Vagina (tissue), 2 donors: ENCODE measurements at places on chromosomes 1 and 21. TPM values are rescaled to one million over a fixed set of nuclear protein-coding genes. Genes with fewer than 3 reads are reported as not detected.

DNA sequence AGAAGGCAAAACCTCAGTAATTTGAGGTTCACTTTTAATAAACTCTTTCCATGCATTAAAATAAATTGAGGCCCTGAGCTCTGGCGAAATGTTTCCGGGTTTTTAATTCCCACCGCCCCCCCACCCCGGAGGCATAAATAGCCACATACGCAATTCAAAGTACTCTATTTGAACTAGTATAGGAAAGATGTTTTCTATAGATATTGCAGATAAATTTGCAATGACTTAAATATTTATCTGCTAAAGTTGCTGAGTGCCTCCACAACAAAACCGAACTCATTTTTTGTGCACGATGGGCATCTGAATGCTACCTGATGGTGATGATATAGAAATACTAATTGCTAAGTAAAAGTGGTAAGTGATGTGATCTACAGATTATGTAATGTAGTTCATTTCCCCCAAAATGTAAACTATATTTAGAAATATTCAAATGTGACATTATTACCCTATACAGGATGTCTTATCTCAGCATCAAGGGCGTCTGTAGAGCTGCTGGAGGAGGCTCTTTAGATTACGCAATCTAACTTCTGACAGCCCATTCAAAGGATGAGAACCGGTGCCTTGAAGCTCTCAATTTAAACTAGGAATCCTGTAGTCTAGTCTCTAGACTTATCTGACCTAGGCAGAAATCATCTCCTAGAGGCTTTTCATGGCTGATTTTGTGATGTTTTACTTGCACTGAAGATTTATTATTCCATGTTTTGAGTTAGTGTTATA lies 8.5 kb downstream of the IRF2BP2 start:
- H3K4me3 ChIP-seq: no peak overlapping the region
- H3K36me3 ChIP-seq: peaks cover 7% of the 10 kb centered on the region
- no peak for DNase-seq
- no peaks in the 10 kb centered on the region for H3K27me3 ChIP-seq

The NMNAT1 gene
- total RNA-seq: 7.6 TPM

DNA sequence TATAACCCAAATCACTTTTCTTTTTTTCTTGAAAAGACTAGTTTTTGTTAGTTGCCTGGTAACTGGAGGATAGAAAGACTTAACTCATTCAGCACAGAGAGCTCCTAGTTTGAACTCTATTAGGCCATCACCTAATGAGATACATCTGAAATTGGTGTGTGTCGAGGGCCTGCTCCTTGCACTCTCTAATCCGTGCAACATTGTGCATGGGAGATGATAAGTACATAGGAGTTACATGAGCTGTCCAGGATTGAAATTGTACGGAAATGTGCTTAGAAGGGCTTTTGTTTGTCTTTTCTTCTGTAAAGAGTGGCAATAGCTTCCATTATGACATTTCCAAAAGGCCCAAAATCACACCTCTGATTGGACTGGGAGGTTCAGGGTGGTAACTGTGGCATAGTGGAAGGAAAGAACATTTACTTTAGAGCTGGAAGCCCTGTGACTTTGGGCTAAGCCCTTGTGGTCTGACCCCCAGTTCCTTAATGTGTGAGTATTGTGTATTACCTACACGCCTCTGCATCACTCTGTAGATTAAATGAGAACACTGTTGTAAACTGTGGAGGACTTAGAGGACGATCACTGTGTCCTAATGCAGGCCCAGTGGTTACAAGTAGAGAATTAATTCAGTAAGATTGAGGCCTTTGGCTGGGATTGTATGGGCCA lies 71.2 kb downstream of the FGGY start:
- no peak for DNase-seq
- H3K36me3 ChIP-seq: no peaks in the 10 kb centered on the region
- H3K4me3 ChIP-seq: no peak overlapping the region

The PLA2G2D gene
- total RNA-seq: not detected

DNA sequence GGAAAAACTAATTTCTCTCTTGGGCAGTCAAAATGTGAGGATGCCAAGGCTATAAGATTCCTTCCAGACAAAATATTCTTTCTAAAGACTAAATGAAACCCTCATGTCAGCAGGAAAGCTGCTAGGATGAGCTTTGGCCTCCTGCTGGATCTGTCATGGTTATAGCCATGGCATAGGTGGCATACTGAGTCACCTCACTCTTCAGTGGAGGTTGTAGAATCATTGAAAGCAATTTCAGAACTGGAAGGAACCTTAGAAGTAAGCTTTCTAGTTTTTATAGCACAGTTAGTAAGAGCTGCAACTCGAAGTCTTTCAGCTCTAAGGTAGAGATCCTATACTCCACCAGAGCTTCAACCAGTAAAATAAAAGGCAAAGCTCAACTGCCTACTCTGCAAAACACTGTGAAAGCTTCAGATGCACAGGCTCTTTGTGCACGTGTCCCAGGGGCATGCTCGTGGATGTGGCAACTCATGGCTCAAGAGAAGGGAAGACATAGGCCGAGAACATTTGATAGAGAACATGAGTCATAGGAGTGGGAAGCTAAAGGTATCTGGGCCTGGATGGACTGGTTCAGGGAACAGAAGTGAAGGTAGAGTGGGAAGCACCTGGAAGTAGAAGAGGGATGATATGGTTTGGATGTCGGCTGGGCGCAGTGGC lies 5.8 kb downstream of the AVPR1B start:
- no peak overlapping the region for H3K27ac ChIP-seq
- no peak overlapping the region for H3K4me3 ChIP-seq
- H3K36me3 ChIP-seq: no peaks in the 10 kb centered on the region
- no peaks in the 10 kb centered on the region for H3K4me1 ChIP-seq
- no peak for DNase-seq

DNA sequence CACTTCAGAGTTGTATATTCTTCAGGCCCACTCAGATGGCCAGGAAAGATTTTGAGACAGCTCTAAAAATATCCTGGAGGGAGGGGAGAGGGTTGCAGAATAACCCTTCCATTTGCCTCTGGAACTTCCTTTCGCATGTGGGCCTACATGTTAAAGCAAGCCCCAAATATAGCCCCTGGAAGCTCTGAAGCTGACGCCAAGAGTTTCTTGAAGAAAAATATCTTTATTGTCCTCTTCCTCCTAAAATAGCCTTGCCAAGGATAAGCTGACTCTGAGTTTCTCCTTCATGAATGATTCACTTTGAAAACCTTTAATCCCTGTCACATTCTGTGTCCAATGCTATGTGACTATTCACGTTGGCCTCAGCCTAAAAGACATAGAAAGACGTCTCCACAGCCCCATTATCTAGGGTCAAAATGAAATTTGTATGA lies 6.4 kb downstream of the C1orf116 start:
- H3K4me1 ChIP-seq: peaks cover 48% of the 10 kb centered on the region
- H3K27me3 ChIP-seq: no peaks in the 10 kb centered on the region
- H3K4me3 ChIP-seq: no peak overlapping the region
- DNase-seq: no peak

The EXTL2 gene
- total RNA-seq: 10.1 TPM

DNA sequence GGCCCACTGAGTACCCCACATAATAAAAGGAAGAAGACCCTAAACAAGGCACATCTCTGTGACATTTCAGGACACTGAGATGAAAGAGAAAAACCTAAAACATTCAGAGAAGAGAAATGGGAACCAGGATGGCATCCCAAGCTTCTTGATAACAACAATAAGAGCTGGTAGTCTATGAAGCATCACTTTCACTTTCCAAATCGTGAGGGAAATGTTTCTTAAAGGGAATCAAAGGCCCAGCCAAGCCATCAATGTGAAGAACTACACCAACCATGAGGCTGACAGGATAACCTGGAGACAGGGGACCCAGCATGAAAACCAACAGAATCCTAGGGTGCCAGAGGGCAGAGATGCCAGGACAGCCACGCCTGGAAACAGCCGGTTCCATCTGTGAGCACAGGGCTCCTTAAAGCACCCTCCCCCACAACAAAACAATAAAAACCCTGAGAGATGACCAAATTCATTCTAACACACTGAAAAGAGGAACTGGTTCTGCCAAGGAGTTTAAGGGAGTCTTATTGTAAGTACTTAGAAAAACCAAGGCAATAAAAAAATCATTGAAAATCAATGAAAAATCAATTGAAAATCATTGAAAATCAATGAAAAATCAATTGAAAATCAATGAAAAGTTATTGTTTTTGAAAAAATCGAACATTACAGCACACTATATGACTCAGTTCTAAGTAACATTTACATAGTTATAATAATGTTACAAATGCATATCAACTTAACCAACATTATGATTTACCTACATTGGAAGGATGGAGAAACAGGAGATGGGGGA lies 141.5 kb upstream of the ERG start:
- no peak for DNase-seq
- H3K4me3 ChIP-seq: no peak overlapping the region
- H3K36me3 ChIP-seq: no peaks in the 10 kb centered on the region
- H3K27me3 ChIP-seq: no peaks in the 10 kb centered on the region
- H3K27ac ChIP-seq: no peak overlapping the region
- H3K4me1 ChIP-seq: no peaks in the 10 kb centered on the region

The SPRR2F gene
- 2.5 TPM for total RNA-seq

- no peak for DNase-seq
- H3K27me3 ChIP-seq: no peaks in the 10 kb centered on the region
- no peaks in the 10 kb centered on the region for H3K36me3 ChIP-seq
- no peak overlapping the region for H3K27ac ChIP-seq
- peak overlapping the region; percentile 51 for H3K4me3 ChIP-seq
- peaks cover 32% of the 10 kb centered on the region for H3K4me1 ChIP-seq
These were observed 1.8 kb downstream of the MYCL start for GRCh38 chr1:39899611-39900538.

DNA sequence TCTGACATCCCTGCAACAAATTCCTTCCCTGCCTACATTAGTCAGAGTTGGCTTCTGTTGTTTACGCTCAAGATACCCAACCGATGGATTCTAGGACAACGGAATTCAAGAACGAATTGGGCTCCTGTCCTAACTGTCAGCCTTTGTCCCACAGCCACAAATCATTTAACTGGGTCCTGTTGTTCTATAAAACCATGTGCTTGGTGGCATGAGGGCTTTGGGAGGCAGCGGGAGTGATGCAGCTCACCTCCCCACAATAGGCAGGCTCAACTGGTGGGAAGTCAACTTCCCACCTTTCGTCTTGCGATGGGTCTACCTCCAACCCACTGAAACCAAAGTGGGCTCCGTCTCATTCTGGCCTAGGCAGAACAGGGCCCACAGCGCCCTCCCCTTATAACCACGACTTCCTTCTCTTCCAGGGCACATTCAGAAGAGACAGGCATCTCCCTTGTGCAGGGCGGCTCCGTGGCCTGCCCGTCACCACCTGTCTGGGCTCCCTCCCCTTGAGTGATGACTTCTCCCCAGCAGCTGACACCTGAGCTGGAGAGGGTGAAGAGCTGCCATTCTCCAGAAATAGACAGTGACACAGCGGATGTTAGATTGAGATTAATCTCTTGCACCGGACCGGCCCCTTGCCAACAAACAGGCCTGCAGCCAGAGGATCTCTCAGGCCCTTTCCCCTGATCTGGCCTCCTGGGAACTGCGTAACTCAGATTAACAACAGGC lies 26.5 kb downstream of the LRRC38 start:
- no peak overlapping the region for H3K4me3 ChIP-seq
- H3K27ac ChIP-seq: no peak overlapping the region
- no peaks in the 10 kb centered on the region for H3K27me3 ChIP-seq

DNA sequence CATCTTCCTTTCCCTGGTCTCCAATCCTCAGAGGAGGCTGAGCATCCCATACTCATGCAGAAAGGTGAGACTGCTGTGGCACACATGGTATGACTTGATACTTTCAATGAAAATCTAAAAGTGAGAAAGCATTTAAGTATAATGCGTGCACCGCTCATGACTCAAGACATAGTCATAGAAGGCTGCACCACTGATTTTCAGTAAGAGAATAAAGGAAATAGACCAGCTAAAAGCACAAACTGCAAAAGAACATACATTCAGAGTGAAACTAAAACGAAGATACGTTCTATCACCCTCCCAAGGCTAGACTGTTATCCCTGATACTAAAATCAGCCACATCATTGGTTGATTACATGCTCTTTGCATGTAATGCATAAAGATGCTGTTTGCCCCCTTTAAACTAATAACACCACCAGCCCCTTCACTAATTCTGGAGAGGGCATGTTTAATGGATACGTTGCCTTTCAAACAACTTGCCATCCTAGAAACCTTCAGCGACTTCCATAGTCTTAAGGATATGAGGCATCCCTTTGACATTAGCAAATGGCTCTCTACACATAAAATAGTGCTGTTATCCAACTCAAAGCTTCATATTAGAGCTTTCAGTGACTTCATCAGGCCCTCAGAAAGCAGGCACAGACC lies 2.1 kb downstream of the PLD5 start:
- H3K4me1 ChIP-seq: peaks cover 16% of the 10 kb centered on the region
- no peaks in the 10 kb centered on the region for H3K27me3 ChIP-seq
- no peak for DNase-seq
- no peak overlapping the region for H3K4me3 ChIP-seq

The DARS2 gene
- 6.4 TPM for total RNA-seq

DNA sequence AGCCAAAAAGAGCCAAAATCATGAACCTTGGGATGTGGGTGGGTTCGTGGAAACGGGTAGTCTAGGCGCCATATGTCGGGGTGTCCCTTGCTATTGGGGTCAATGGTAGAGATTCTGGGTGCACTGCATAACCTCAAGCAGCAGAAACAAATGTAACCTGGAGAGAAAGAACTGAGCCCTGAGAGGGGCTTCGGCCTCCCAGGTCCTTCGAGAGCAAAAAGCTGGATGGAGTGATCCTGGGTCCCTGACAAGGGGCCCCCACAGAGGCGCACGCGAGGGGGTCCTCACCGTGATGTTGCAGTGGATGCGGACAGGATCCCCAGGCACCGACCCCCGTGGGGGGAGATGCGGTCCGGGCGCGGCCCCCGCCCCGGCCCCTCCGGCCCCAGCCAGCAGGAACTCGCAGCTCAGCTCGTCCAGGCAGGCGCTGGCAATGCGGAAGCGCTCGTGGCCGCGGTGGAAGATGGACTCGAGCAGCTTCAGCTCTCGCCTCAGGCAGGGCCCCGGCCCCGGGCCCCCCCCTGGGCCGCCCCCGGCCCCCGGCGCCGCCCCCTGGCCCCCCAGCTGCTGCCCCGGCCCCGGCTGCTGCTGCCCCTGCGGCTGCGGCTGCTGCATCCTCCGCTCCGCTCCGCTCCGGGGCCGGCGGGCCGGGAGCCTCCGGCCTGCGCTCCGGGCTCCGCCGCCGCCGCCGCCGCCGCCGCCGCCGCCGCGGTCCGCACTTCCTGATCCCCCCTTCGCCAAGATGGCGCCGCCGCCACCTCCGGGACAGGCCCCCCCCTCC lies at the start of gene UBE2Q1:
Gene UBE2Q1 (minus strand): TSS at position 724 of the 781 bp plus-strand sequence. CDS start 109 bp downstream, at position 615.
- H3K27me3 ChIP-seq: no peaks in the 10 kb centered on the region
- peaks cover 26% of the 10 kb centered on the region for H3K36me3 ChIP-seq
- peaks cover 32% of the 10 kb centered on the region for H3K4me1 ChIP-seq
- no peak for DNase-seq
- peak within 1 kb of the TSS; percentile 78 for H3K4me3 ChIP-seq
